ENCODE measurements at places on chromosomes 7 and 10. TPM values are rescaled to one million over a fixed set of nuclear protein-coding genes. Genes with fewer than 3 reads are reported as not detected.

Gene GPR26
- not detected for total RNA-seq

Gene GARIN1A
- 3.5 TPM for total RNA-seq

DNA sequence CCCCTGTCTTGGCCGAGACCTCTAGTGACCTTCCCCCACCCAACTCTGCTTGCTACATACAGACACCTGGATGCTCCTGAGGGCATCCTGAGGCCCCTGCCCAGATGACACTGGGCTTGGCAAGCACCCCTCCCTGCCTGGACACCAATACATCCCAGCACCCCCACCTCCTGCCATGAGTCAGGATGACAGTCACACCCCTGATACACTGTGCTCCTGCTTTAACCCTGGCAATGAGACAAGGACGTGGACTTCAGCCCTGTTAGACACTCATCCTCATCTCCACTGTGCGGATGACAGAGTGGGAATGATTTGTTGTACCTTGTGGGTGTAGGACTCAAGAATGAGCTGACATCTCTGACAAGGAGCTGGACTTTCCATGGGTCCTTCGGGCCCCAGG, 186.3 kb upstream of the ADCY1 start:
- H3K27me3 ChIP-seq = peaks cover 6% of the 10 kb centered on the region
- no peaks in the 10 kb centered on the region for H3K36me3 ChIP-seq
- H3K27ac ChIP-seq = no peak overlapping the region
- H3K4me1 ChIP-seq = no peaks in the 10 kb centered on the region
- H3K4me3 ChIP-seq = no peak overlapping the region

Gene BMPER
- 7.2 TPM for total RNA-seq

Gene RASA4B
- 27.1 TPM for total RNA-seq

GRCh38 chr7:128264477-128264876, 23.4 kb downstream of the LEP start:
- peaks cover 40% of the 10 kb centered on the region for H3K4me1 ChIP-seq
- no peak overlapping the region for H3K27ac ChIP-seq
- H3K4me3 ChIP-seq = no peak overlapping the region
- no peak for DNase-seq

- H3K27me3 ChIP-seq = no peaks in the 10 kb centered on the region
- no peak for DNase-seq
- no peak overlapping the region for H3K4me3 ChIP-seq
- H3K4me1 ChIP-seq = peaks cover 2% of the 10 kb centered on the region
Measured at GRCh38 chr10:6260843-6261242, 58.1 kb downstream of the PFKFB3 start.

DNA sequence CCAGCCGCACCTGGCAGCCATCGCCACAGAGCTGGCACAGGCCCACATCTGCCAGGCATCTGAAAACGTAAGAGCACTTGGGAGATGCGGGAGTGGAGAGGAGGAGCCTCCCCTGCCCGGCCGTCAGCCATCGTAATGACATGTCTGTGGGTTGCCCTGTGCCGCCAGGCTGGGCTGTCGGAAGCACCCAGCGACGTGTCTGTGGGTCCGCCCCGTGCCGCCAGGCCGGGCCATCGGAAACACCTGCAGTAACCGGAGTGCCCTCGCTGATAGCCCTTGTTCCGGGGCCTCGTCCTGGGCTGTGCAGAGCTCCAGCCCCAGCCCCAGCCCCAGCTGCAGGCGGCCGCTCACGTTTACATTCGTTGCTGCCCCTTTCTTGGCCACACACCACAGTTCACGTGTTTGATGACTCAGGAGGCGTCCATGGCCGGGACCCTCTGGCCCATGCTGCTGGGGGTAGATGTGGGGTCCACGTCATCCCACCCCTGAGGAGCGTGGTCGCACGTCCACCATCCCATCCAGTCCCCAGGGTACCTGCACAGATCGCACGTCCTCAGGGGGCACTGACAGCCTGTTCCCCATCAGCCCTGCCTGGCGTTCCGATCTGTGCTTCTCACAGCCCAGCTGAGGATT, 30.0 kb upstream of the PRKAR1B start:
- no peak overlapping the region for H3K4me3 ChIP-seq
- H3K27ac ChIP-seq = no peak overlapping the region
- H3K4me1 ChIP-seq = no peaks in the 10 kb centered on the region

DNA sequence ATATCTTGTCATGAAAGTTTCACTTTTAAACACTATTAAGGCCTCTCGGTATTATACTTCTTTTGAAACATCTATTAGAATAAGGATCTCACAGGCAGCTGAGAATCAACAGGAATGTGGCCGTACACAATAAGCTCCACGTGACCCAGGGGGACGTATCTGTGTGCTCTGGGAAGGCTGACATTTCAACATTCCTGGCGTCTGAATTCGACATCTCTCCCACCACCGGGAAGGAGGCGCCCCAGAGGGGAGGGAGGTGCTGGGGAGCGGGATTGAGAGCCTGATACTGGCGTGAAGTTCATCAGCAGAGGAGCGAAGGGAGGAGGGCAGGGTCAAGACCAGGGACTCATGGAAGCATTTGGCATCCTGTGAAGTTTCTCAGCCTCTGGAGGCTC, 401.3 kb downstream of the DNAJB6 start:
- H3K27ac ChIP-seq = no peak overlapping the region
- H3K27me3 ChIP-seq = peaks cover 20% of the 10 kb centered on the region
- DNase-seq = no peak
- no peaks in the 10 kb centered on the region for H3K36me3 ChIP-seq
- H3K4me1 ChIP-seq = no peaks in the 10 kb centered on the region

GRCh38 chr10:86294346-86295265, 72.0 kb downstream of the GRID1 start:
- DNase-seq = peak; percentile 62
- H3K27ac ChIP-seq = no peak overlapping the region
- H3K4me3 ChIP-seq = no peak overlapping the region
- no peaks in the 10 kb centered on the region for H3K4me1 ChIP-seq

DNA sequence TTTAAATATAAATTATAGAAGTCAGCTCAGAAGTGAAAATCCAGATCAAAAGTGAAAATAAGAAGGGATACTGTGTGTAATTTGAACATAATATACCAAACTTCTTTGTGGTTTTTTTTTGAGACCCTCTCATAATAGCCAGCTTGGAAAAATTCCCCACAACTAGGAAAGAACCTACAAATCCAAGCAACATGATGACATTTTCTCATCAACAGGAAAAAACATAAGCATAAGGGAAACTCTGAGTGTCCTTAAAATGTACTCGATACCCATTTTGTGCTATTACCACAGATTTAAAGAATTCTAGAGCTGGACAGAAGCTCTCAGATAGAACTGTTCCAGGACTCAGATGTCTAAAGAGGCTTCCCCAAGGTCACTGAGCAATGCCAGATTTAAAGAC, 214.8 kb upstream of the KLF14 start:
- no peak overlapping the region for H3K4me3 ChIP-seq
- peaks cover 32% of the 10 kb centered on the region for H3K4me1 ChIP-seq
- DNase-seq = no peak

DNA sequence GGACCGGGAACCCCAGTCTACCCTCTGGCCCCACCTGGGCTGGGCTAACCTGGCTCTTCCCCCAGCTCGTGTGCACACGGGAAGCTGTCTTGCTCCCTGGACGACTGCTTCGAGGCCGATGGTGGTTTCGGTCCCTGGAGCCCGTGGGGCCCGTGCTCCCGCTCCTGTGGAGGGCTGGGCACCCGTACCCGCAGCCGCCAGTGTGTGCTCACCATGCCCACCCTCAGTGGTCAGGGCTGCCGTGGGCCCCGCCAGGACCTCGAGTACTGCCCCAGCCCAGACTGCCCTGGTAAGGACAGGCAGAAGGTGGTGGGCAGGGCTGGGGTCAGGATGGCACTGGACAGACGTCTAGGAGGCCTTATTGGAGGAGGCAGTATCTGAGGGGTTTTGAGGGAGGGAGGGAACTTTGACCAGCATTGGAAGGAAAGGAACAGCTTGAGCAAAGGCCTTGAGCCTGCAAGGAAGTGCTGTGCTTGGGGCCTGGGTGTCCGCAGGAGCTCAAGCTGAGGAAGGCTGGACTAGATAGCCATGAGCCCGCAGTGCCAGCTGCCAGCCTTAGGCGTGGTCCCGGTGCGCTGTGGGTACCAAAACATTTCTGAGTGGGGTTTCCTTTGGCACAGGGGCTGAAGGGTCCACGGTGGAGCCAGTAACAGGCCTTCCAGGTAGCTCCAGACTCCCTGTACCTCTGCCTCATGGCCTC, 20.2 kb upstream of the ZNF862 start:
- H3K27ac ChIP-seq = no peak overlapping the region
- DNase-seq = no peak
- H3K4me3 ChIP-seq = no peak overlapping the region
- no peaks in the 10 kb centered on the region for H3K36me3 ChIP-seq

DNA sequence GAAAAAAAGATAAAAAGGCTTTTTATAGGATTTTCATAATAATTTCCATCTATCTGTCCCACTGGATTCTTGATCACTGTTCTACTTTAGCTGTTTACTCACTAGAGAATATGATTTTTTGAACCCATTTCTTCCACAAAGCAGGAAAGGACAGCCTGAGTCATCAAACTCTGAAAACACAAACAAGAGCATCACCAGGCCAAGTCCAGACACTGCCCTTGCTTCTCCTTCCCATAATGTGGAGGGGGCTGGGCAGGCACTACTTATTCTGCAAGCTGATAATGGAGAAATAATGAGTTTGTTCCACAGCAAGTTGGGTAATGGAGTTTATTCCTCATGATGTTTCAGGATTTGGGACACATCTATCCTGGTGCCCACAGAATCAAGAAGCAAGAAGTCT, 13.0 kb upstream of the KCNIP2 start:
- peaks cover 4% of the 10 kb centered on the region for H3K36me3 ChIP-seq
- DNase-seq = no peak
- no peaks in the 10 kb centered on the region for H3K27me3 ChIP-seq
- no peak overlapping the region for H3K4me3 ChIP-seq
- H3K4me1 ChIP-seq = no peaks in the 10 kb centered on the region

GRCh38 chr10:125200396-125200795, 40.0 kb upstream of the CTBP2 start:
- no peaks in the 10 kb centered on the region for H3K27me3 ChIP-seq
- H3K4me1 ChIP-seq = no peaks in the 10 kb centered on the region
- H3K36me3 ChIP-seq = no peaks in the 10 kb centered on the region
- no peak overlapping the region for H3K27ac ChIP-seq

DNA sequence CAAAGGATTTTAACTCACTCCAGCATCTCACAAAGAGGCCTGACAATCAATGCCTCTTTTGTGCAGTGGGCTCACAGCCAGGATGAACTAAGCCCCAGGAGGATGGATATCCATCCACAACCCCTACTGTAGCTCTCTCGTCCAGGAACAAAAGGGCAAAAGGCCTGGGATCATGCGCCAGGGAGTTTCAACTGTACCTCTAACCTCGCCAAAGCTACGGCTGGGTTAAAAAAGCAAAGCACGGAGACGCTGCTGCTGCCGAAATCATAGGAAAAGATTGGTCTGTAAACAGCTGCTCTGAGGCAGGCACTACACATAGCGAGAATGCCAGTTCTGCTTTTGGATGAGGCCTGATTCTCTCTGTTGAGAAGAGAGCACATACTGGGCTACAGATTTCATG, 32.1 kb downstream of the VSTM4 start:
- DNase-seq = no peak
- peaks cover 30% of the 10 kb centered on the region for H3K4me1 ChIP-seq
- no peak overlapping the region for H3K4me3 ChIP-seq
- H3K36me3 ChIP-seq = no peaks in the 10 kb centered on the region

- H3K27ac ChIP-seq = no peak overlapping the region
- no peak for DNase-seq
- H3K4me1 ChIP-seq = no peaks in the 10 kb centered on the region
- H3K4me3 ChIP-seq = no peak overlapping the region
Measured at GRCh38 chr10:29124864-29125263, 164.0 kb upstream of the LYZL1 start.

Gene LRRD1
- total RNA-seq = 0.29 TPM

GRCh38 chr10:86044029-86044428, 322.6 kb downstream of the GRID1 start:
- H3K4me3 ChIP-seq = no peak overlapping the region
- no peak overlapping the region for H3K27ac ChIP-seq
- no peaks in the 10 kb centered on the region for H3K4me1 ChIP-seq
- no peaks in the 10 kb centered on the region for H3K36me3 ChIP-seq
- DNase-seq = no peak

Gene DNAAF5
- total RNA-seq = 26.9 TPM

GRCh38 chr7:97733276-97734161, 1.6 kb downstream of the TAC1 start:
- H3K27ac ChIP-seq = no peak overlapping the region
- peak overlapping the region; percentile 13 for H3K4me3 ChIP-seq
- H3K27me3 ChIP-seq = peaks cover 59% of the 10 kb centered on the region
- H3K4me1 ChIP-seq = peaks cover 24% of the 10 kb centered on the region
- no peaks in the 10 kb centered on the region for H3K36me3 ChIP-seq

DNA sequence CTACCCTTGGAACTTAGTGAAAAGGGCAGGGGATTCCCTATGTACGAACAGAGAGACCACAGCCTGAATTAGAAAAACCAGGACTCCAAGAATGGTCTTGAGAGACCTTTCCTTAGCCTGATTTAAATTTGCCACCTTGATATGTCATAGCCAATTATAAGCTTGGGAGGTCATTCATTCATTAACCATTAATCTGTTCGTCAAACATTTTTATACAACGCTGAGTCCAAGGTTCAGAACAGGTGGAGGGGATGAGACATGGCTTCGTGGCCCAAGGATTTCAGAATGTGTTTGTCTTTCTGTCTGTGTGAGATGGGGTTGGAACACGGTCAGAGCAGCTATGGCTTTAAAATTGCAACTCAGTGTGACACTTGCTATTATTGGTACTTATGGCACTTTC, 158.0 kb downstream of the PAXIP1 start:
- DNase-seq = no peak
- H3K36me3 ChIP-seq = no peaks in the 10 kb centered on the region
- no peak overlapping the region for H3K4me3 ChIP-seq
- no peak overlapping the region for H3K27ac ChIP-seq
- H3K4me1 ChIP-seq = no peaks in the 10 kb centered on the region

- H3K27me3 ChIP-seq = no peaks in the 10 kb centered on the region
- DNase-seq = no peak
- no peaks in the 10 kb centered on the region for H3K4me1 ChIP-seq
- H3K36me3 ChIP-seq = no peaks in the 10 kb centered on the region
- no peak overlapping the region for H3K4me3 ChIP-seq
Measured at GRCh38 chr7:45191396-45191795, 33.8 kb downstream of the RAMP3 start.

DNA sequence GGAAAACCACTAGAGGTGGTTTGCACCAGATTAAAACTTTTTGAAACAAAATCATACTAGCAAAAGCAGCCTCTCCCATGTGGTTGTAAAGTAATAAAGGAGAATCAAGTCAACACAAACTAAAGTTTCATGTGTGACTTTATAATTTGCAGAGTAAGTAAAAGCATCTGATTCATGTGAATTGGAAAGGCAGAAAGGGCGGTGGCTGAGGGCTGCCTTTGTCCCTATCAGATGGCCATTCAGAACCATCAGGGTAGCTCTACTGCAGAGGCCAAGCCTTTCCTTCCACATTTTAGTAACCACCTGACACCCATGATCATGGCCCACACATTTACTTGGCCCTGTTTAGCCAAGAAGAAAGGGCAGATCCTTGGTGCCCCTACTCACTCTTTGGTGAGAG, 15.7 kb downstream of the WNT16 start:
- no peak overlapping the region for H3K27ac ChIP-seq
- no peak for DNase-seq
- no peak overlapping the region for H3K4me3 ChIP-seq
- no peaks in the 10 kb centered on the region for H3K36me3 ChIP-seq

- H3K27me3 ChIP-seq = no peaks in the 10 kb centered on the region
- no peak overlapping the region for H3K27ac ChIP-seq
- H3K4me3 ChIP-seq = no peak overlapping the region
- DNase-seq = no peak
- H3K36me3 ChIP-seq = no peaks in the 10 kb centered on the region
Measured at GRCh38 chr10:12448729-12449391, 99.5 kb downstream of the CAMK1D start.

Gene FUOM
- total RNA-seq = 10.4 TPM

Gene NPY4R2
- total RNA-seq = 1.7 TPM
